ENCODE measurements at places on chromosomes 2 and 18. TPM values are rescaled to one million over a fixed set of nuclear protein-coding genes. Genes with fewer than 3 reads are reported as not detected.

GRCh38 chr2:166070231-166070630, 57.6 kb downstream of the SCN1A start:
- no peak for DNase-seq

- DNase-seq, result no peak
These were observed 198.4 kb downstream of the RBM43 start for GRCh38 chr2:151063271-151063670.

GRCh38 chr18:25167612-25168410, 184.2 kb downstream of the ZNF521 start:
- DNase-seq, result no peak

GRCh38 chr18:45249246-45249661, 366.0 kb upstream of the SLC14A2 start:
- DNase-seq, result no peak

DNA sequence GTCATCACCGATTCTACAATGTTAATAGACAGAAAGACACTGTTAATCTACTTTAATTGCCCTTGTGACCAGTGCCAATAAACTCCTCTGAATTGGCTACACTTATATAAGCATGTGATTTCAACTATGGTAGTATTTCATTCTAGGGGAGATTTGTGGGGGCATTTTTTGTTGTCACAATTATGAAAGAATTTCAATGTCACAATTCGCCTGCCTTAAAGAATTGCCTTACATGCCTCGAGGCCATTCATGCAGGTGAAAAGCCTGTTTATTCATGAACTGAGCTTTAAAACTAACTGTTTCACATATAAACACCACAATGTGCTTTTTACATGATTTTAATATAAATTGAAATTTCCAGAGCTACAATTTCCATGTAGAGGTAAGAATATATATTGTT, 162.8 kb downstream of the GCA start:
- no peak for DNase-seq

DNA sequence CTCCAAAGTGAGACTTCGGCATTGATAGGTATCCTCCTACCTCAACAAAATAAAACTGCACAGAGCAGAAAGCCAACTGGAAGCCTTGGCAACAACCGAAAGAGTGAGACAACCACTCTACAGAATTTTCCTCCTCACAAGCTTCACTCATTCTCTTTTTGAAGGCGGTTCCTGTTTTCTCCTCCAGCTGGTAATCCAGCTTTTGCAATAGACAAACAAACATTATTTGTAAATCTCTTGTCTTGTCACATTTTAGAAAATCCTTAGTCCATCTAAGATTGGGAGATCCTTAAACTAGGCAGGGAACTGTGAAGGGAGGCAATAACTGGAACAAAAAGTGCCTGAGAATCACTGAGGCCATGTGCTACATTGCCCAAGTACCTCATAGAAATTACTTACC, 332.4 kb downstream of the BCL11A start:
- DNase-seq, result no peak

DNA sequence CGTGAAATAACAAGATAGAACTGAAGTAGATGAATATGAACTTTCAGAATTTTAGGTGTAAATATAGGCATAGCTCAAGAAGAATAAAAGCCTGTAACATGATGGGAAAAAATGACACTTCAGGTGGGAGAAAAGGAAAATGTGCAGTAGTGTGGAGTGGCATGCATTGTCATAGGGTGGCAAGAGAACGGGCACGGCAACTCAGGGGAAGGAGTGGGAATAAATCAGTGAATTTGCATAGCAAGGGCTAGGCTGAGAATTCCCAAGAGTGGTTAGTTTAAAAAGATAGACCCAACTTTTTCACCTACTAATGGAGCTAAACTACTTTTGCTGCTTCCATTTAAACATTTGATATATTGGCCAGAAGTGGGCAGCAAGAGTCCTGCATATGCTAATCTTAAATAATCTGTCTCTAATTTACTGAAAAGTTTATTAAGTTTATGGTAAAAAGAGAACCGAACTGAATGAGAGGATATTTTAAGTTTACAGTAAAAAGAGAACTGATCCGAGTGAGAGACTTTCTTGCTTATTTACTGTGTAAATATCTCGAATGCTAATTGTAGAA, 228.1 kb downstream of the CTNNA2 start:
- DNase-seq, result no peak

- DNase-seq, result no peak
These were observed 19.1 kb downstream of the LRP2 start for GRCh38 chr2:169343202-169343601.

DNA sequence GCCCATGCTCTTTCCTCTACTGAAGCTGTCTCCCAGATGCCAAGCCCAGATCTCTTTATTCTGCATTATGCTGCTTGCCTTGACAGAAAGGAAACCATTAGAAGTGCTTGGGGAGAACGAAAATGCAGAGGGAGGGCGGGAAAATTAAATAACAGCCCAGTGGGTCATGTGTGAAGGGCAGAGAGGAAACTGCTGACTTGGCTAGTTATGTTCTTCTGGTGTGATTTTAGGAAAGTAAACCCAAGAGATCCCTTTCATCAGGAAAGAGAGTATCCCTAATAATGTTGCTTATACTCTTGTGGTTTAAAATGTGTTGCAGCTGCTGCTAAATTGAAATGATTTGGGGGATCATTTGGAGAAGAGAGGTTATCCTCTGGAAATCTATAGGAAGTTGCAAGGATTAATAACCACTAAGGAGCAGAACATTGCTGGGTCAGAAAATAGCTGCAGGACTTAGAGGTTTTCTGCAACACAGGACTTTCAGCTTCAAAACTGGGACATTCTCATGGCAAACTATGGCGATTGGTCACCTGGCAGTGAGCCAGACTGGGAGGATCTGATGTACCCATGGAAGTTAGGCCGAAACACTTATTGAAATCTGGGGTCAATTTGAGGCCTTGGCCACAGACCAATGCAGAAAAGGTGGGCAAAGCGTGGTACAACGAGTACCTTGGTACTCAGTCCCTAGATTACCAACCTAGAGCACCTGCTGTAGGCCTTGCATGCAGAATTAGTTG, 172.2 kb downstream of the TMEM247 start:
- DNase-seq, result no peak

- no peak for DNase-seq
These were observed 34.9 kb downstream of the SLC20A1 start for GRCh38 chr2:112680666-112681101.

GRCh38 chr18:28637897-28638296, 461.0 kb upstream of the CDH2 start:
- DNase-seq, result no peak

DNA sequence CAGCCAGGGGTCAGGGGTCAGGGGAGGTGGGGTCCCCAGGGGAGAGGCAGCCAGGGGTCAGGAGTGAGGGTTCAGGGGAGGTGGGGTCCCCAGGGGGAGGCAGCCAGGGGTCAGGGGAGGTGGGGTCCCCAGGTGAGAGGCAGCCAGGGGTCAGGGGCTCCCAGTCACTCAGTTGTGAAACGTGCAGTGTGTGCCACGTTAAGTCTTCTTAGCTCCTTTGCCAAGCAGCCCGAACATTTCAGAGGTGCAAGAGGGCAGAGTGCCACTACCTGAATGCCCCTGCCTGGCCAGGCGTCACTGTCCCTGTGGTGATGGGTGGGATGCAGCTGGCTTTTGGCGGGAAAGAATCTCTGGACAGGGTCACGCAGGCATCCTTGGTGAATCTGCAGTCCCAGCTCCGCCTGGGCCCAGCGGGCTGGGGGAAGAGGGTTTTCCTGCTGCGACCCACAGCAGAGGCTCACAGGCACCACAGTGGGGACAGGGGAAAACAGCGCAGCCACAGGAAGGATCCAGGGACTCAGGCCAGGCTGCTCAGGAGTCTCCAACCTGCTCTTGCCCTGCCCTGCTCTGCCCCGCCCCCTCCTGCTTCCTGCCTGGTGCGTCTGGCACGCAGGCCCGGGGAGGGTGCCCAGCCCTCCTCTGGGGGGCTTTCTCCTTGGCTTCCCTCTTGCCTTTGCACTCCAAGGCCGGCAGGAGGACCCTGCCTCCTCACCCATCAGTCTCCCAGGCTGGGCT, 188.3 kb downstream of the TWIST2 start:
- DNase-seq, result no peak

DNA sequence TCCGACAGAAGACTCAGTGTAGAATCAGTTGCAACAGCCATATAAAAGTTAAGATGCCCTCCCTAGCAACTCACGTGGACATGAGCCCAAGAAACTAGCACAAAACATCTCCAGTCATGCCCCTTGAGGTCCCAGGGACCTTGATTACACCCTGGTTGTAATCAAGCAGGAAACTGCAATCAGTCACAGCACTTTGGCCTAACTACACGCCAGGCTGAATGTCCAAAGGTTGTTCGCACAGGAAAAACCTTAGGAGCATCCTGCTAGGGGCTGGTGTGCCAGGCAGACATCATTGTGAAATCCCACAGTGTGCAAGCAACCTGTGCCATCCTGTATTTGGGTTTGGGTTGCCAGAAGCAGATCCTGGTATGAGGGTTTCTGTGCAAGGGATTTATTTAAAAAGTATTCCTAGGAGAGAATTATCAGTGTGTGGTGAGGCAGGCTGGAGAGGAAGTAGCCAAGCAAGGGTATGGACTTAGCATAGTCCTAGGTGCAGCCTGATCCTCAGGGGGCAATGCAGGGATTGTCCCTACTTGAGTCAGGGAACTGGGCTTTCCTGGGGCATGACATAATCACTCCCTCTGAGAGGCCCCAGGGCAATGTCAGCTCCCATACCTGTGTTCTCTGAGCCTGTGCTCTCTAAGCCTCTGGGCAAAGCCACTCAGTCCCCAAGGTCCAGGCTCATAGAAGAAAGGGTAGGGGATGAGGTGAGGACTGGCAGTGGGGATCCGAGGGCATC, 17.8 kb upstream of the SULT1C2 start:
- no peak for DNase-seq

GRCh38 chr18:9993521-9994025, 79.8 kb downstream of the VAPA start:
- no peak for DNase-seq

GRCh38 chr2:157315901-157316300, 9.7 kb downstream of the ERMN start:
- DNase-seq, result no peak

DNA sequence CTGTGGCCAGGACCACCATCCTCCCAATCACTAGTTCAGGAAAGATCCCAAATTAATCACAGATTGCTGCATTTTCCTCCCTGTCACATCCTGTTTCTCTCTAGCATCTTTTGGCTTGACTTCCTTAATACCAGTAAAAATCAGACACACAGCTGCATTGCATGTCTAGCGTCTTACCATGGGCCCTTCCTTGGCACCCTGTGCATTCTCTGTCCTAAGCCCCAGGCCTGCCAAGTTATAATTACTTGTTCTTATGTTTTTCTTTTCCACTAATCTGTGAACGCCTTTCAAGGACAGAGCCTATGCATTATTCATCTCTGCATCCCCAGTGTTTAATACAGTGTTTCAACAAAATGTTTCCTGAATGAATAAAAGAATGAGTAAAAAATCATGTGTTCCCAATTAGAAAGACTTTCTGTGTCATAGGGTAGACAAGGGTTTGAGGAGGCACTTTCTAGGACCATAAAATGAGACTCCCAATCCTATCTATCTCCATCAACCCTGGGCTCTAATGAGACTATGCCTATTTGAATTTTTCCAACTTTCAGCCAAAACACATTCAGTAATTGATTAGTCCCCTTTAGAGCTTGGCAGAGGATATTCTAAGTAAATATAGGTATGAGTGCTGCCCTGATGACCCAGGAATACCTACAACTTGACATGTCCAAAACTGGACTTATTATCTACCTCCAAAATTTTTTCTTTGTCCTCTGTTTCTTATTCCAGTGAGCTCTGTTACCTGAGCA, 10.3 kb upstream of the NT5C1B start:
- no peak for DNase-seq

DNA sequence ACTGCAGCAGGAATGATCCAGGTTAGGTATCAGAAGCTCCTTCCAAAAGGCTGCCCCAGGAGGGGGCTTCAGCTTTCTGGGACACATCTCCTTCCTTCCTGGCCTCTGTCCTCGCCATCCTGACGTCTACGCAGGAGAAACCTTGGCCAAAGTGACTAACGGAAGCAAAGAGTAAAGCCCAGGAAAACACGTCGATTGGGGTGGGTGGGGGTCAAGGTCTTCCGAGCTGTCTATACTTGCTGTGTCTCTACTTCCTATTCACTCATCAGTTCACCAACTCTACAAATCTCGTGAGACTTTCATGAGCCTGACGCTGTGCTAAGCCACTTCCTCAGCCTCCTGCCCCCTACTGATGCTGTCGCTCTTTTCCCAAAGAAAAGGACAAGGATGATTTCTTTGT, 212.6 kb downstream of the TNS1 start:
- no peak for DNase-seq

GRCh38 chr18:67710639-67711038, 194.1 kb upstream of the DSEL start:
- no peak for DNase-seq

- no peak for DNase-seq
These were observed 24.7 kb upstream of the NRP2 start for GRCh38 chr2:205657579-205657978.

DNA sequence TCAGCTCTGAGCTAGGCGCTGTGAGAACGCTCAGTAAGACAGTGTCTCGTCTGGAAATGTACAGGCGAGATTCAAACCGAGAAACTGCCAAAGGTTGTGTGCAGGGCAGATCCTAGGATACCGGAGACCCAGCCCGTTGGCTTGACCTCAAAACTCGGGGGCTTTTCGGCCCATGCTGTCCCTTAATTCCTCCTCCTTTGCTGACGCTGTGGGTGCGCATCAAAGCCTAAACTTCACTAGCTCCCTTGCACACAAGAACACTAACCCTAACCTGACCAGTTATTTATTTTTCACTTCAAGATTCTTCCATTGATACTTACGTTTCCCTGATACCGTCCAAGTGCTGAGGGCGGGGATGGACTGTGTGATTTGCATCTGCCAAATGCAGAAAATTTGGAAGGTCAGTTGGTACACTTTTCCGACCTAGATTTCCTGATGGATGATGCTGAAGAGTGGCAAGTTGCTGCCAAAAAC, 1.0 kb upstream of the AAK1 start:
- DNase-seq, result no peak

GRCh38 chr2:132383956-132384355, 32.6 kb upstream of the GPR39 start:
- no peak for DNase-seq

DNA sequence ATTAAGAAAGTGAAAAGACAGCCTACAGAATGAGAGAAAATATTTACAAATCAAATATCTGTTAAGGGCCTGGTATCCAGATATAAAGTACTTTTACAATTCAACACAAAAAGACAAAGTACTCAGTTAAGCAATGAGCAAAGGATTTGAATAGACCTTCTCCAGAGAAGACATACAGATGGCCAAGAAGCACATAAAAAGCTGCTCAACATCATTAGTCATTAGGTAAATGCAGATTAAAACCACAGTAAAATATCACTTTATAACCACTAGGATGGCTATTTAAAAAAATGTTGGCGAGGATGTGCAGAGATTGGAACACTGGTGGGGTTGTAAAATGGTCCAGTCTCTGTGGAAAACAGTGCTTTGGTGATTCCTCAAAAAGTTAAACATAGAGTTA, 38.9 kb downstream of the RAB31 start:
- peak; percentile 1 for DNase-seq

SPDYA gene
- total RNA-seq, result 0.28 TPM

ZNF521 gene
- total RNA-seq, result 0.16 TPM

SLC9A4 gene
- total RNA-seq, result not detected

XRCC5 gene
- 299 TPM for total RNA-seq

LONRF2 gene
- total RNA-seq, result 0.81 TPM

GAREM1 gene
- 2.9 TPM for total RNA-seq

ALKAL2 gene
- not detected for total RNA-seq

CELF4 gene
- not detected for total RNA-seq

IL1R1 gene
- total RNA-seq, result 12.7 TPM

TUBA3E gene
- not detected for total RNA-seq

TUBA4B gene
- not detected for total RNA-seq

INO80D gene
- total RNA-seq, result 5.5 TPM

ELOA2 gene
- total RNA-seq, result not detected

ZC3H6 gene
- 5.6 TPM for total RNA-seq

SERPINB4 gene
- 0.26 TPM for total RNA-seq

SNTG2 gene
- total RNA-seq, result 8.7 TPM

CYRIA gene
- 1.00 TPM for total RNA-seq

CFC1 gene
- not detected for total RNA-seq
